ENCODE measurements at places on chromosomes 16 and 17.

GRCh38 chr17:38616361-38616760 is 10.6 kb upstream of the SRCIN1 start:
- DNase-seq, result no peak

GRCh38 chr16:2798723-2799204 is 494 bp downstream of the PRSS41 start:
- DNase-seq, result no peak

GRCh38 chr17:76198702-76199101 is 41.6 kb downstream of the RNF157 start:
- DNase-seq, result no peak

DNA sequence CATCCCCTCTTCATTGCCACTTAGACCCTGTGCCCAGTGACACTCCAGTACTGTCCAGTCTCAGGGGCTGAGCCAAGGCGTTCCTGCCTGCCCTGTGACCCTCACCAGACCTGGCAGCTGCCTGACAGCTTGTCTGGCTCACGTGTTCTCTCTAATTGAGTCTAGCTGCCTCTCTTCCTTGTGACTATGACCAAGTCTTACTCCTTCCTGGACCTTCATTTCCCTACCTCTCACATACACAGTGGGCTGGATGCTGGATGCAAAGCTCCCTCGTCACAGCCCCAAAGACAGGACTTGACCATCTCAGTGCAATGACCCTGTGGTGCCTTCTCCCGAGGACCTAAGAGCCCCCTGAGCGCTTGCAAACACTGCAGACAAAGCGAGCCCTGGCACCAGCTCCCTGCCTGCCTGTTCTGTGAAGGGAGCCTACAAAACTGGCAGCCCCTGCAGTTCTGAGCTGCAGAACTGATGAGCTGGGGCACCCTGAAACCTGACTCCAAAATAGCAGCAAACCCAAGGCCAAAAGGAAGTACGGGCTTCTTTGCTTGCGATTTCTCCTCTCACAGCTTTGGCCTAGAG is 1.7 kb downstream of the DEXI start:
- peak; percentile 65 for DNase-seq

DNA sequence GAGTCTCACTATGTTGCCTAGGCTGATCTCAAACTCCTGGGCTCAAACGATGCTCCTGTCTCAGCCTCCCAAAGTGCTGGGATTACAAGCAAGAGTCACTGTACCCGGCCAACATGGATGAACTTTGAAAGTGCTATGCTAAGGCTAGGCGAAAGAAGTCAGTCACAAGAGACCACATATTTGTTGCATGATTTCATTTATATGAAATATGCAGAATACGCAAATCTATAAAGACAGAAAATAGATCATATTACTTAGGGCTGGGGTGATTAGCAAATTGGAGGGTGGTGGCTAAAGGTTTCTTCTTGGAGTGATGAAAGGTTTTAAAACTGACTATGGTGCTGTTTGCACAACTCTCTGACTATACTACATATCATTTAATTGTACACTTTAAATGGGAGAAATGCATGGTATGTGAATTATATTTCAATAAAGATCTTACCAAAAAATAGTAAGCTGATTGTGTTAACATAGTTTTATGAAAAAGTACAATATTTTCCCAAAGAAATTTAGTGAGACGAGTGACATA is 1.2 kb upstream of the FLYWCH1 start:
- DNase-seq, result no peak

GRCh38 chr16:89564476-89565255 is 4.2 kb downstream of the RPL13 start:
- DNase-seq, result no peak

DNA sequence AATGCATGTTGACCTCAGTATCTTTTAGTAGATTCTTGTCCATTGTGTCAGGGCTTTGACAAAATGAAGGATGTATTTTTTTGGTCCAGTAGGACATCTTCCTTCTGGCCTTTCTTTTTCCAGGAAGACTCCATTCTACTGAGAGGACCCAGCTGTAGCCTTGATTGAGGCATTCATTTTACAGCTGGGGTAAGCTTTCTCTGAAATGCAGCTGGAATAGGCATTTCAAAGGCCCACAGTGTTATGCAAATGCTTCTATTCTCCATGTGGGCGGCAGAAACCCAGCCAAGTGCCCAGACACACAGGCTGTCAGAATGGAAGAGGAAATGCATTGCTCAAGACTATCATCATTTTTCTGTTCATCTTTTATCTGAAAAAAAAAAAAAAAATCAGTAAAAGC is 629.0 kb upstream of the CDH8 start:
- DNase-seq, result no peak

- DNase-seq, result no peak
These were observed 2.6 kb upstream of the PAM16 start for GRCh38 chr16:4353675-4354074.
